ENCODE measurements at places on chromosomes 16 and 17.

GRCh38 chr17:15468126-15468525 is 705 bp upstream of the CDRT4 start:
- no peak for DNase-seq

GRCh38 chr16:56097306-56097705 is 94.0 kb upstream of the GNAO1 start:
- DNase-seq, result no peak

DNA sequence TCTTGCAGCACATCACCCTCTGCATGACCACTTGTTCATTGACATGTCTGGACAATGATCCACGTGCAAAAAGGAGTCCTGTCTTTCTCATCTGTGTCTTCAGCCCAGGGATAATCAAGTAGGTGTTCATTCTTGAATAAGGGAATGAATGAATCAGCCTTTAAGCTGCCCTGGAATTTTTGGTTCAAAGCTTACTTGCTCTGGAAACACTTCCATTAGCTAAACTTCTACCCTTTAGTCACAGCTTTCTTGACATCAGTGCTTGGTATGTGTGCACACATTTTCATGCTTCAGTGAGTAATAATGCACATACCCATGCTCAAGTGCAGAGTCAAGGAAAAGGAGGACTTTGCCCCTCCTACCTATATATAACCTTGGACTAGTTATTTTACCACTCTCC is 103.0 kb upstream of the CDH13 start:
- no peak for DNase-seq

DNA sequence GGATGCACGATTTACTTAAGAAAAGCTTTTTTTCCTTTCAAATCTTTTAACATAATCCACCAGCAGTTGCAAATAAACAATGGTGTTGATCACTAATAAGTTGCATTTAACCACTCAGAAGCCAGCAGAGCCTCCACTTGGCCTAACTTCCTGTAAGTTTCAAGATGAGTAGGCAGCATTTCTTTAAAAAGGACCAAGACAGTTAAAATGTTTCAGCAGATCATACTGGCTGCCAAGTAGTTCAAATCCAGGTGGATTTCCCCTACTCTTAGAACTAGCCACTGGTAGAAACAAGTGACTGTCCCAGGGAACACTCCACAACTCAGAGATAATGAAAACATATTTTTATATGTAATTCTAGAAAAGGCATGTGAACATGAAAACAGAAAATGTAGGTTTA is 17.0 kb upstream of the RFFL start:
- peak; percentile 13 for DNase-seq

- DNase-seq, result no peak
These were observed 1.3 kb upstream of the ACLY start for GRCh38 chr17:41919840-41920579.

DNA sequence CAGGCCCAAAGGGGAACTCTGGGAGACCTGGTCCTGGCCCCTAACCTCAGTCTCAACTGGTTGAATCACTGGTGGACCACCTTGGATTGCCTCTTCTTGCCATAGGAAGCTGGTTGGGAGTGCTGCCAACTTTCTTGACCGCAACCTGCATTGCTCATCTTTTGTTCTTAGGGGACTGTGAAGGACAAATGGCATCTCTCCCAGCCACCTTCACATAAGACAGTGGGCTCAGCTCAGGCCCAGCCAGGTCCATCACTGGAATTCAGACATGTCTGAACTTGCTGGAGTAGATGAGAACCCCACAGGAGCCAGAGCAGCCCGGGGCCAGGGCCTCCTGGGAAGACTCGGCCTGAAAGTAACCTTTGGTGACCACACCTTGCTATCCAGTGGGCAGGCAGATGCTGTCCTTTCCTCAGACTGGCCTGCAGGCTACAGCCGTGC is 18.8 kb downstream of the ADORA2B start:
- no peak for DNase-seq

DNA sequence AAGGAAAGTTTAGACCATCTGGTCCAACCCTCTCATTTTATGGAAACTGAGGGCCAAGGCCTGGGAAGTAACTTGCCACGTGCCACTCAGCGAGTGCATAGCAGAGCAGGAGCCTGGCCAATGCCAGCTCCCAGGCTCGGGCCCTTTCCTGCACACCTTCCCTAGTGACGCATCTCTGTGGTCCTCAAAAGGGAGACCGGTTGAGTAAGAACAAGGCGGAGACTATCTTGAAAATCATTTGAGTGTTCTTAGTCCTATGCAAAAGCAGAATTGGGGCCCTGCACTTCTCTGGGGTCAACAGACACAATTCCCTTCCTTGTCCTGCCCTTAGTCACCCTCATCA is 2.8 kb downstream of the CCL4 start:
- no peak for DNase-seq

DNA sequence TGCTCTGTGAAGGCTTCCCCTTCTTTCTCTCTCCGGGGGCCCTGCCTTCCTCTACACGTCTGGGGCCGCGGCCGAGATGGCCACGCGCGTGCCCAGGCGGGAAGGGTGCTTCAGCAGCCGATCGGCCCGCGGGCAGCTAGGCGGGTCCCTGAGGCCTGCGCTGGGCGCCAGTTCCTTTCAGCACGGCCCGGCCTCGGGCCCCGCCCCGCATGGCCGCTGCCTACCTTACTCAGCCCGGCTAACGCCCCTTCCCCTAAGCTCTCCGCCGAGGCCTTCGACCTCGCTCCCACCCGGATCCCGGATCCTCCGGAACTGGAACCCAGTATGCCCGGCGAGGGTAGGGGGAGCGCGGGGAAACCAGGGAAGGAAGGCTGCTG is 335 bp downstream of the TMEM11 start:
- DNase-seq, result no peak

DNA sequence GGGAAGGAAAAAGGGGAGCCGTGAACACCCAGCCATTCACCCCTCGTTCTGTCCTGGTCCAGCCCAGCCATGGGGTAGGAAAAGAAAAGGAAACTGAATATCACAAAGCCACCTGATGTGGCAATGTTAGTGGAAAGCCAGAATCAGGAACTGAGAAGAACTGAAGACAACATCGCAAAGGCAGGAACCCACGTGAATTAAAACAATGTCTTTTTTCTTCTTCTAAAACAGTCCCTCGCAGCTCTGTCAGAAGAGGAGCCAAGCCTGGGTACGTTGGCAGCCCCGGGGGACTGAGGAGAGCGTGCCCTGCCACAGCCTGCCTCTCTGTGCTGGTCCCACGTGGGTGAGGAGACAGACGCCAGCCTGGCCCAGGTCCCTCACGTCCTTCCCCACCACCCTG is 55.0 kb downstream of the ZNF423 start:
- no peak for DNase-seq

DNA sequence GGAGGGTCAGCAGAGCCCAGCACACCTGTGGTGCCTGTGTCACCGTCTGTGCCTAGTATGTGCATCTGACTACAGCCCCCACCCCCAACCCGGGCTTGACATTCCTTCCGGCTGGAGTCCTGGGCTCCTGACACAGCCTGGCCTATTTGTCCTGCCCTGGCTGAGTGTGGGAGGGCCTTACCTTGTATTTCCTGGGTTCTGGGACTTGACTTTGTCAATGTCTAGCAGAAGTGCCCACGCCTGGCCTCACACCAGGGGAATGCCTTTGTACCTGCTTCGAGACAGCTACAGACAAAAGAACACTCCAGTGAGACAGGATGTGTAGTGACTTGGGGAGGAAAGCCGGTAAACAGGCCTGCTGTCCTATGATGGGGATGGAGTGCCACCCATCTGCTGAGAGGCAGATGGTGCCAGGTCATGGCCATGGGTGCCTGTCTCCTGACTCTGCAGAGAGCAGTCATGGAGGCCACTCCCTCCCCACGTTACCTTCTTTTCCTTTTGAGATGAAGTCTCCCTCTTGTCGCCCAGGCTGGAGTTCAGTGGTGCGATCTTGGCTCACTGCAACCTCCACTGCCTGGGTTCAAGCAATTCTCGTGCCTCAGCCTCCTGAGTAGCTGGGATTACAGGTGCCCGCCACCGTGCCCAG is 42.8 kb downstream of the TNFRSF13B start:
- DNase-seq, result no peak

GRCh38 chr17:4944163-4944553 is 4.1 kb downstream of the RNF167 start:
- peak; percentile 44 for DNase-seq

DNA sequence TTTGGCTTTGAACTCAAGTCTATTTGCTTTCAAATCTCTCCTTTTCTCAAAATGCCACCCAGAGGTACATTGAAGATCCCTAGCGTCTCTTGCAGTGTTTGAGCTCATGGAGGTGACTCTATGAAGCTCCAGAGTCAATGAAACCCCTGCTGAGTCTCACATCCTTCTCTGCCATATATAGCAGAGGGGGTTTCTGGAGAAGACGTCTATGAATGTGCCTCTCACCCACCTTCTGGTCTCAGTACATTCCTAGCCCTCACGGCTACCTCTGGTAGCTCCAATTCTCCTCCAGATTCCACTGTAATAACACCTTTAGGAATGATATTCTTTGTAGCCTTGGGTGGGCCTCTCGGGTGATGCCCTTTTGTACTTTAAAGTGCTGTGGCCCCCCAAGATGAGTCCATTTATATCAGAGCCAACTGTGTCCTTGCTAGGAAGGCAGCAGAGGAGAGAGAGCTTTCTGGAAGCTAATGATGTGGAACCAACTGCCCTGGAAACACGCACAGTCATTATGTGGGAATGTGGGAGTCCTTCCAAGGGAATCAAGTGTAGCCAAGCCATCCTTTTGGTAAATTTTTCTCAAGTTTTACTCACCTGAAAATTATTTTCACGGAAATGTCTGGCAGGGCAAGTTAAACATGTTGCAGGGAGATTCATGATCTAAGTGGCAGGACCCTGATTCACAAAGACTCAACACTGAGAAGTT is 123.4 kb downstream of the ASIC2 start:
- DNase-seq, result no peak

GRCh38 chr16:17559394-17559793 is 88.6 kb upstream of the XYLT1 start:
- DNase-seq, result no peak

DNA sequence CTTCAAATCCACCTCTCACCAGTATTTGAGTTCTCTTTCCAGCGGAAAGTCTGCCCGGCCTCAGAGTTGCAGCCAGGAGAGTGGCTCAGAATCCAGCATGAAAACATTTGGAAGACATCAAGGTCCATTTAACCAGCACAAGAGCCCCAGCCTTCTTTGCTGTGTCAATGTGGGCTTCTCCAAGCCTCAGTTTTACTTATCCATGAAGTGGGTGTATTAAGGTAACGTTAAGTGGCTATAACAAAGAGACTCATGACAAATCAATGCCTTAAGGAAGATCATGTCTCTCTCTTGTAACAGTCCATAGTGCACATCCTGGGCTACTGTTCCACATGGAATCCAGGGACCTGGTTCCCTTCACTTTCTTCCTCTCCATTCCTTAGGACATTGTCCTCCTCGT is 959 bp upstream of the SPPL2C start:
- DNase-seq, result no peak

- DNase-seq, result no peak
These were observed 248.6 kb downstream of the FOXL1 start for GRCh38 chr16:86826941-86827340.

GRCh38 chr17:40963838-40964237 is 2.9 kb downstream of the KRT39 start:
- peak; percentile 46 for DNase-seq

DNA sequence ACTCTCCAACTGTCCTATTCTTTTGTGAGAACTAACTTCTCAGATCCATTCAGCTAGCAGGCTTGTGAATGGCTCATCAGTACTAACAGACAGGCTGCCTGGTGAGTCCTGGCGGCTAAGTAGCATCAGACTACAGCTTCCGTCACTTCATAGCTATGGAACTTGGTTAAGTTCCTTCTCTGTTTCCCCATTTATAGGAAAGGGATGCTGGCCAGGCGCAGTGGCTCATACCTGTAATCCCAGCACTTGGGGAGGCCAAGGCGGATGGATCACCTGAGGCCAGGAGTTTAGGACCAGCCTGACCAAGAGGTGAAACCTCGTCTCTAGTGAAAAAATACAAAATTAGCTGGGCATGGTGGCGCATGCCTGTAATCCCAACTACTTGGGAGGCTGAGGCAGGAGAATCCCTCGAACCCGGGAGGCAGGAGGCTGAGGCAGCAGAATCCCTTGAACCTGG is 49.9 kb upstream of the TANGO6 start:
- no peak for DNase-seq

- DNase-seq, result no peak
These were observed 2.6 kb downstream of the NOG start for GRCh38 chr17:56595831-56596690.

DNA sequence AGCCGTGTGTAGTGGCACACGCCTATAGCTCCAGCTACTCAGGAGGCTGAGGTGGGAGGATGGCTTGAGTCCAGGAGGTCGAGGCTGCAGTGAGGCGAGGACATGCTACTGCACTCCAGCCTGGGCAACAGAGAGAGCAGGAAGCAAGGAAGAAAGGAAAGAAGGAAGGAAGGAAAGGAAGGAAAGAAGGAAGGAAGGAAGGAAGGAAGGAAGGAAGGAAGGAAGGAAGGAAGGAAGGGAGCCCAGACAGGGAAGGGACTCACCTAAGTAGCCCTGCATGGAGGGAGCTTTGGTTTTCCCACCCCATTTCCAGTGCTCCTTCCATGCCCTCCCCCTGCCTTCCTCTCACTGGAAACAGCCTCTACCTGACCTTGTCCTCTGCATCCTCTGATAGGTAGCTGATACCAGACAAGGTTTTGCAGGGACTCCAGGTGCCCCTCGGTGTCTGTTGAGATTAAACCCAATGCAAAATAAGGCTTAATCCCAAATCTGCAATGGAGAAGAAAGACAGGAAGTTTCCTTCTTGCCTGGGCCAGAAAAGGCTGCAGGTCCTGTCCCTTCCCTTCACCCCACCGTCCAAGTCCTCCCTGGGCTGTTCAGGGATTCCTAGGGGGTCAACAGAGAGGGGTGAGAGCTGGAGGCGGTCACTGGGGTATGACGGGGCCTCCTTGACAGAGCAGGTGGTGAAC is 21.5 kb upstream of the CA4 start:
- no peak for DNase-seq

DNA sequence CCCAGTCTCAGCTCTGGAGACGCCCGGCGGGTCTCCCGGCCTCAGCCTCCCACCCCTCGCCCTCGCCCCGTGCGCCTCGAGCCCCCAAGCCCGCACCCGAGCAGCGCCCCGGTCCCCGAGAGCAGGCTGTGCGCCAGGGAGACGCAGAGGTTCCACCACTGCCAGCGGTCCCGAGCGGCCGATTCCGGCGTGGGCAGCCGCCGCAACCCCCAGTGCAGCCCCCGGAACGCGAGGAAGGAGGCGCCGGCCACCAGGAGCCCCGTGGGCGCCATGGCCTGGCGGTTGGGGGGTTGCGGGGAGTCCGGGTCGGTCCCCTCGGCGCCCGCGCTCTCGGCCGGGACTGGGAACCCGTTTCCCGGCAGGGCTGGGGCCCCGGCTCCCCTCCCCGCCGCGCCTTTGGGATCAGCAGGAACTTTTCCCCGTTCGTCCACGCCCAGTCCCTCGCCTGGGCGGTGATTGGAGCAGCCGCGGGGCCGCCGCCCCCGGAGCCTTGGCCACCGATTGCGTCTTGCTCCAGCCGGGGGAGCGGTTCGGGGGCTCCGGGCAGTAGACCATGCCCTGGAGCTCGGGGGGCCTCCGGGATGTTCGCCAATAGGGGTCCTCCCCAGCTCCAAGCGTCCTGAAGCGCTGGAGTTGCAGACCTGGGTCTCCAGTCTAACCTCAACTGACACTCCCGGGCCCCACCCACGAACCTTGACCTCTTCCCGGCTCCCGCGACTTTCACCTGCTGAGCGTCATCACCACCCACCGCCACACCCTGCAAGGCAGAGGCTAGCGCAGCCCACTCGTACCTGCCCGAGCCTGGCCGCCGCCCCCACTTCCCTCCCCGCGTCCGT is at the start of gene TLCD2:
TSS of gene TLCD2 (minus strand) at position 407 of the 836 bp plus-strand sequence. CDS start at position 272, 135 bp downstream.
- no peak for DNase-seq

Data from NAMALWA (cell line).